ENCODE measurements at places on chromosomes 7 and 10.

DNA sequence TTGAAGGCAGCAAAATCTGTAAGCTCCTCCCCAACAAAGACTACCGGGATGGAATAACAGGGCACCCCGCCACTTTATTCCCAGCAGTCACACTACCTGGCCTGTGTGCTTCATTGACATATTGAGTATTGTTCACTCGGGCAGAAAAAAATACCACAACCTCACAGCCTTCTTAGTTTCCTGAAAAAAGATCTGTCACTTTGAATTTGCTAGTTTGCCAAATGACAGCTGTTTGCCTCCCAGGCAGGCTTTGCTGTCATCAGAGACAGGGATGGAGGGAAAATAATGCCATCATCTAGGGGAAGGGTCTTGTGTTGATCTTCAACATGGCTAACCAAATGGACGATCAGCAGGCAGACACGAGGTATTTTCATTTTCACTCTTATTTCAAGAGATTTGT is 26.9 kb downstream of the BMPER start:
- no peak for DNase-seq

- no peak for DNase-seq
These were observed 103.5 kb upstream of the FAM20C start for GRCh38 chr7:88927-89231.

DNA sequence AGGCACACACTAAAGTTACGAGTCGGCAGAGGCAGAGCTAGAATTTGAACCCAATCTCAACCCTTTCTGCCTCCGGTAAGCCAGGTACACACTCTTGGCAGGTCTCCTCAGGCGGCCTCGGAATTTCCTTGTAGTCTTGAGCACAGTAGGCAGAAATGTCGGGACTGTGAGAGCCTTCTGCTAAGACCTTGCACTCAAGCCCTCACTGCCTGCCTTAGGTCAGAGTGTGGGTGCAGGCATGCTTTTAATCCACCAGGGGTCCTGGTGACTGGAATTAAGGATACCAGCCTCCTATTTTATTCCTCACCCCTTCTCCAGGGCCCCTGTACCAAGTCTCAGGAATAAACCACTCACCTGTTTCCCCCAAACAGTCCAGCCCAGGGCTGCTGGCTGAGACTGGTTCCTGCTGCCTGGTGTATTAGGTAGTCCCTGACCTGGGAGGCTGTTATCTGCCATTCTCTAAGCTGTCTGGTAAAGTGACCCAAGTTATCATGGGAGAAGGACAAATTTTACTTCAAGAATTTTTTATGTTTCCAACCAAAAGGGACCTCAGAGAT is 855 bp downstream of the ATP6V1F start:
- peak; percentile 40 for DNase-seq

GRCh38 chr10:38103756-38104155 is 9.6 kb downstream of the ZNF37A start:
- no peak for DNase-seq

DNA sequence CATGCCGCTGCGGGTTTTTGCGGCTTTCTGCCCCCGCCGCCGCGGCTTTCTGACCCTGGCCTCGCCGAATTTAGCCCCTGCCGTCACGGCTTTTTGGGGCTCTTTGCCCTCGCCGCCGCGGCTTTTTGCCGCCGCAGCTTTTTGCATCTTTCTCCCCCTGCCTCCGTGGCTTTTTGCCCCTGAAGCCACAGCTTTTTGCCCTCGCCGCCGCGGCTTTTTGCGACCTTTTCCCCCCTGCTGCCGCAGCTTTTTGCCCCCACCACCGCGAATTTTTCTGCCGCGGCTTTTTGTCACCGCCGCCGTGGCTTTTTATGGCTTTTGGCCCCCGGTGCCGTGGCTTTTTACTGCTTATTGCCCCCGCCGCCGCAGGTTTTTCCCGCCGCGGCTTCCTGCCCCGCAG is 636.5 kb downstream of the ZNF716 start:
- DNase-seq = no peak

DNA sequence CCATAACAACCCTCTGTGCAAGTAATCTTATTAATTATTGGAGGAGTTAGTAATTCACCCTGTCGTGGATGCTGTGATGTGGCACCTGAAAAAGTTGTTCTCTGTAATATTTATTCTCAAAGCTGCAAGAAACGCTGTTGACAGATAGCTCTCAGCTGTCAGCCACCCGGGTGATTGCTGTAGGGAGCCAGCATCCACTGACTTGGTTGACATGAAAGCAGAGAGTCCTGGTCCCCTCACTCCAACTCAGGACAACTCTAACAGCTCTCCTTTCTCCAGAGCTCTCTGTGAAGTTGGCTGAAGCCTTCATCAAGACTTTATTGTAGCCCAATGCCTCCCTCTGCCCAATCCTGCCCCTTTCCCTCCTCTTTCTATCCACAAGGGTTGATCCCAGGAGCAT is 98.0 kb downstream of the FAM107B start:
- DNase-seq = no peak

DNA sequence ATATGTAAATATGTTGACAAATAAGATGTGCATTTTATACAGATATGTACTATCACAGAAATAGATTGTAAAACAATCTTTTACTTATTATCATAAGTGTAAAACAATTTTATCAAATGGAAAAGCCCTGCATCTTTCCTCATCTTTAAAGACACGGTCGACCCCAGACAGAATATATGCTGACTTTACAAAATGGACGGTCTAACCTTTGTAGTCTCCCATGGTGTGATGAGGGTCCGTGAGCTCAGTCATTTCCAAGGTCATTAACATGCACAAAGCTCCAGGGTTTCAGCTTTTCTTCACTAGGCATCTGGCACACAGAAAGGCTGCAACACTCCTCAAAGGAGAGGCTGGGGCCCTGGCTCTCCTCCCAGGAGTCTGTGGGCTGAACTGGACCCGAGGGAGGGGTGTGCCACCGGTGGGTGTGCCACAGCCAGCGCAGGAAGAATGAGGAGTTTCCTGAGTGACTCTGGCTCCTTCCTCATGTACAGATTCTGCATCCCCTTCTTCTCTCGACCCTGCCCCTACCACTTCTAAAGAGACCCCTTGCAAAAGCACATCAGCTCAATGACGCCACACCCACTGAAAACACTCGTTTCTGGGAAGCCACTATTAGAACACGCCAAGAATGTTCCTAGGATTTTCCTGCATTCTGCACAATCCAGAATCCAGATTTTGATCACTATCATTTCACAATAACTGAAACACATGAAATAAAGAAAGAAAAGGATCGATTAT is 26.2 kb upstream of the ABLIM1 start:
- no peak for DNase-seq

Measured in central memory CD4-positive, alpha-beta T cell (primary cell).